ENCODE measurements at places on chromosomes 5 and 9.

DNA sequence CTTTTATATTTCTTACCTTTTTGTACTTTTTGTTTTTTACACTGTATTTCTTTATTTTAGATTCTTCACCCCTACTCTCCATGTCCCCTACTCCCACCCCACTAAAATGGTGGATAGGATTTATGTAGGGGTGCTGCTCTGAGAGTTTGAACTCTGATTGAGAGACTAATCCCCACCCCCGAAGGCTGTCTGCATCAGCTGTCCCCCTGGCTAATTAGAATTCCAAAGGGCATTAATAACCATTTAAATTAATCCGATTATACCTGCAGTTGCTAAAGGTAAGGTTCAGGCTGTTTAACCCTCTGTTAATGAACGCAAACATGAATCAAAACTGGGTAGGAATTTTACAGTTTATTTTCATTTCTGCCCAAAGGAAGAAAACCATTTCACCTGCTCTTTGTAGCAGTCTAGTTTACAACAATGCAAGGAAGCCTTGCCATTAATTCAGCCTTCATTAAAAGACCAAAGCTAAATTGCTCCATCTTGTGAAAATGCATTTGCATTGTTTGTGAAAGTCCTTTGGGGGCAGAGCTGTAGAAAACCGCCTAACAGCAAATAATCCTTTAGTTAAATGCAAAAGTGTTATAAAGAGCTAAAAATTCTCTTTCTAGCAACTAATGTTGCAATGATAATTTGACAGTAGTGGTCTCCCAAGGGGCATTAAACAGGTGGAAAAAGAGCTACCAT is 71.2 kb downstream of the ZCCHC7 start:
- no peak for DNase-seq

DNA sequence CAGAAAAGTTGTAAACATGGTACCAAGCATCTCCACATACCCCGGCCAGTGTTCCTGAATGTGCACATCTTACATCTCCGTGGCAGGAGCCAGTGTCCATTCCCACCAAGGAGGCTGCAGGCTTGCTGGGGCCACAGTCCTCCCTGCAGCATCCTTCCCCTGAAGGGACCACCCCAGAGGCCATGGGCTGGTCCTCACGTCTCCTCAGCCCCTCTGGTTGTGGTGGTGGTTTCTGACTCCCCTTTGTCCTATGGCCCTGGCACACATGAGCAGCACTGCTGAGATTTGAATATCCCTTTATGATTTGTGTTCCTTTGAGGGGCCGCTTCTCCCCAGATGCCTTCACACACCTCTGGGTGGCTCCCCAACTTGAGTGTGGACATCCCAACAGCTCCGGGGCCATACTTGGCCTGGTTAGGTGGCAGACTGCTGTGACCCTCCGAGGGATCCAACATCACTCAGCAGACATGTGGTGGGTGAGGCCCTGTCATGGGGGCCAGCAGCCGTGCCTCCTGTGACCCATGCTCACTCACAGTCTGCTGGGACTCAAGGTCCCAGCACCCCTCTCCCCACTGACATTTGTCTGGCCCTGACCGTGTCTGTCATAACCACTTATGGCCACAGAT is 14.3 kb downstream of the PHF2 start:
- no peak for DNase-seq

DNA sequence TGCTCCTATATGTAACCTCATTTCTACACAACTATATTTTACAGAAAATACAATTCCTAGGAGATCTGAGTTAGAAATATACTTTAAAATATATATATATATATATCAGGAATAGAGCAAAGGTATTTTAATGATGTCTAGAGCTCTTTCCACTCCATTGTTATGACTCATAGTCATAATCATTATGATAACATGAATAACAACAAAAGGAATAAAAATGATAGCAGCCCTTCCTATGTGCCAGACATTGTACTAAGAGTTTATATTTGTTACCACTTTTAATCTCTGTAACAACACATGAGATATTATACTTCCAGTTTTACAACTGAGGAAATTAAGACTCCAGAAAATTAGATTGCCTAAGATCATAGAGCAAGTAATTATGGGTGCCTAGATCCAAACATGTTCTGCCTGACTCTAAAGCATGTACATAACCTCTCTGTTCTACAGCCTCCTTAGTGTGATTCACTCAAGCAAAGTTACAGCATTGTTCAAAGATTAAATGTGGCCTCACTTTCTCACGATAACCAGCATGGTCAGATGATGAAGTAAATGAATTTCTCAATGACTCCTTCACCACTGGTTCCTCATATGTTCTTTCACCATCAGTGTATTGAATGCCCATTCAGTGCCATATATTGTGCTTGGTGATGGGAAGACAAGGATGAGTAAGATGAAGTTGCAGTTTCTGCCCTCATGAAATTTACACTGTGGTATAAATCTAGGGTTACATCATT is 452.1 kb downstream of the EFNA5 start:
- no peak for DNase-seq

GRCh38 chr9:21565155-21565554 is 83.0 kb upstream of the IFNE start:
- no peak for DNase-seq

GRCh38 chr5:57221049-57221568 is 47.2 kb downstream of the GPBP1 start:
- peak; percentile 83 for DNase-seq

DNA sequence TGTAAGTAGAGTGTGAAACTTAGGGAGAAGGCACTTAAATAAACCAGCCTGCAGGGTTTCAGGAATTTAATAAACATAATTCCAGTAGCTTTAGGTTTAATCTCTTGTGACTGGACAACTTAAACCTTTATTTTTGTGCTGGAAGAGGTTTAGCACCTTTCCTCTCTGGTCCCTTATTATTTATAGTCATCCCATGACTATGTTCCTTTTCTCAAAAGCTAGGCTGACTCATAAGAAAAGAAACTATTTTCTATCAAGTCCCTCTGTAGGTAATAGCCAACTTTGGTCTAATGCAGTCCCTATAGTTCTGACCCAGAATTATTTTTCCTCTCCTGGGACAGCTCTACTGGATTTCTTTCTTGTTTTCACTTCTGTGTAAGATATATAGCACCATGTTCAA is 588.9 kb downstream of the NR2F1-AS1 start:
- DNase-seq = no peak

DNA sequence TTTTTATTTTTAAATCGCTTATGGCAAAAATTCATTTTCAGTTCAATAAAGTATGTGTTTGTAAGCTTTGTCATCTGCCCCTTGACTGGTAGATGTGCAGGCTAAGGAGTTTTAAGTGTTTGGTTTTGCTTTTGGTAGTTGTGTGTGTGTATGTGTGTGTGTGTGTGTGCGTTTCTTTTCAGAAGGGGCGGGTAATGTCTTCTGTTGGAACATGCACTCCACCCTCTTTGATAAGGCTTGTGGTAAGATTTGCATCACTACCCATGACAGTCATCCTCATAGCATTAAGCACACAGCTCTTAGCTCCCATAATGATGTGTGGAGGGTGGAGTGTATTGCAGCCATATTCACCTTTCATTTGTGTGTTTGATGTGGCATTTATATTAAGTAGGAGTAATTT is 92.1 kb upstream of the FSD1L start:
- peak; percentile 7 for DNase-seq

DNA sequence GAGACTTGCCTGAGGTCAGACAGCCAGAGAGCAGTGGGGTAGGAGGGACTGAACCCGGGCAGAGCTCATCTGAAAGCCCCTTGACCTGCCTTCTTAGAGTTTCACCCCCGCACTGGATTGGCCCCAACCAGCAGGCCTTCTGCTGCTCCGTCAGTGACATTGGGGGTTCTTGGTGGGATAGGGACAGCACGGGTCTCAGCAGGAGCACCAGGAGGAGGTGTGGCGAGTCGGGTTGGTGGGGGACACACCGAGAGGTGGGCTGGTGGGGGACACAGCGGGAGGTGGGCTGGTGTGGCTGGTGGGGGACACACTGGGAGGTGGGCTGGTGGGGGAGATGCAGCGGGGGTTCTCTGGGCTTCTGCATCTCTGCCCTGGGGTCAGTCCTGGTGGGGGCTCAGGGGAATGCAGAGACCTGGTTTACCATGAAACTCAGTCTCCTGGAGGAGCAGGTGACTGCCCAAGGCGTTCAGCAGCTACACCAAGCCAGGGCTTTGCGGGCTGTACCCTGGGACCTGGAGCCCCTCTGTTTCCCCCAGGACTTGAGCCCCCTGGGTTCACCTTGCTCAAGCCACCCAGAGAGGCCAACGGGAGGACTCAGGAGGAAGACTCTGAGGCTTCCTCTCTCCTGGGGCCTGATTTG is 28.1 kb upstream of the RNU6ATAC start:
- no peak for DNase-seq

DNA sequence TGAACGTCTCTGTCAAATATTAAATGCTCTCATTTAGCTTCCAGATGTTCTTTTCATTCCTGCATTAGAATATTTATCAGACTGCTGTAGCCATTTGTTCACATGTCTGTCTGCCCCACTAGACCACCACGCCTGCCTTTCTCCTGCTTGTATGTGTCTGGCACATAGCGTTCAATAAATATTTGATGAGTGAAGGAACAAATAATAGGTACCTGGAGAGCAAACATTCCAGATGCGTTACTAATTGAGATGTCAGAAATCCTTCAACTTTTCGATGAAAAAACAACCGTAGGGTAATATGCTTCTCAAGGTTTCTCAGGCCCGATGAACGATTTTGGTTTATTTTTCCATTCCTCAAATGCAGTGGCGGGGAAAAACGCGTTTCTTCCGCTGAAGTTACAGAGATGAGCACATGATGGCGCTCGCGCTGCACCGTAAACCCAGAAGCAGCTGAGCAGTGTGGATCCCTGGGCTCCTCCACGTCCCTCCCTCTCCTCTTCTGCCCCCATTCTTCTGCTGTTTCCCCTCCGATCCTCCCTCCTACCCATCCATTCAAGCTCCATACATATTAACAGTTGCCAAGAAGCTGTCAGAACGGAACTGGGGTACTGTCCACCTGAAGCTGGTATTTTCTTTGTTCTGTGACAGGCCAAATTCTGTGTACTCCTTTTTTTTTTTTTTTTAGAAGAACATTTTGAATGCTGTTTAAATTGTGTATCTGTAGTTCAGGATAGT is 245.4 kb downstream of the MPDZ start:
- no peak for DNase-seq

- no peak for DNase-seq
Observed at GRCh38 chr5:51487952-51488351, 104.7 kb downstream of the ISL1 start.

- no peak for DNase-seq
Observed at GRCh38 chr9:4397917-4398316, 92.4 kb upstream of the SLC1A1 start.

DNA sequence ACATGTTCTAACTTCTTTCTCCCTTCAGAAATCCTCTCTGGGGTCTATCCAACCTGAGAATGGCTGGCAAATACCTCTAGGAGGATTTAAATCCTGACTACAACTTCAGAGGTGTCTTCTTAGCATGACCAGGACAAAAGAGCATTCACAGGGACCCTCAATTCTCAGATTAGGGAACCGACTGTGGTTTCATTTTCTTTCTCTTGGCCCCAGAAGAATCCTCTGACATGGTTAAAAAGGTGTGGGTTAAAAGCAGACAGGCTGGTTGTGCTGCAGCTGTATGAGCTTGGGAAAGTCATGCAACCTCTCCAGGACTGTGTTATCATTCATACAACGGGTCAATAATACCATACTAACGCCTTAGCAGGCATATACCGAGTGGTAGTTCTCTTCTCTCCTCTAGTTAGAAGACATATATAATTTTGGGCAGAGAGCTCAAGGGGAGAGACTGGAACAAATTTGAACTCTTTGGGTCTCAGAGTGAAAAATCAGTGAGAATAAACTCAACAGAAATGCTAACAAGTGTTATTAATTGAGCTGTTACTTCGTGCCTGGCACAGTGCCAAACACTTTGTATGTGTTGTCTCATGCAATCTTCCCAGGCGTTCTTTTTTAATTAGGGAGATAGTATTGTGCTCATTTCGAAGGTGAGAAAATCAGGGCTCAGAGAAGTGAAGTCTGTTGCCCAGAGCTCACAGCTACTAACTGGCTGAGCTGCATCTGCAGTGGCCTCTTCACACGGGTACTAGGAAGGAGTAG is 35.2 kb downstream of the INSYN2B start:
- no peak for DNase-seq

GRCh38 chr5:173888473-173889131 is 453 bp downstream of the CPEB4 start:
- DNase-seq = no peak

DNA sequence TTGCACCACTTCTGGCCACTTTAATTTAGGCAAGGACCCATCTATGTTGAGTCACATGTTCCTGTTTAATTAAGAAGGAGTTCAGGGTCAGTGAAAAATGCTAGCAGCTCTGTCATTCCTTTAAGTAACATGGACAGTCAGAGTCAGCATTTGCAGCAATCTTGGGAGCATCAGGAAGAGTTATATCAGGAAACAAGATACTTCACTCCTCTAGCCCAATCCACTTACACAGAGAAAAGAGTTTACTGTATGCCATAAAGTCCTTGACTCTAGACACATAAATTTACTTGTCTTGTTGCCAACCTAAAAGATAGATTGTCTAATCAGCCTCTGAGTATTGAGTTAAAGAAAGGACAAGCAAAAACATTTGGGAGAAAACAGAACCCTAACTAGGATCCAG is 266.7 kb downstream of the PJA2 start:
- DNase-seq = no peak

GRCh38 chr5:140221697-140222223 is 46.8 kb downstream of the CYSTM1 start:
- no peak for DNase-seq

- no peak for DNase-seq
Observed at GRCh38 chr5:58681943-58682342, 99.1 kb downstream of the RAB3C start.

- DNase-seq = no peak
Observed at GRCh38 chr5:140055152-140055551, 12.1 kb upstream of the NRG2 start.

- DNase-seq = no peak
Observed at GRCh38 chr5:121962347-121962670, 534 bp downstream of the SRFBP1 start.

DNA sequence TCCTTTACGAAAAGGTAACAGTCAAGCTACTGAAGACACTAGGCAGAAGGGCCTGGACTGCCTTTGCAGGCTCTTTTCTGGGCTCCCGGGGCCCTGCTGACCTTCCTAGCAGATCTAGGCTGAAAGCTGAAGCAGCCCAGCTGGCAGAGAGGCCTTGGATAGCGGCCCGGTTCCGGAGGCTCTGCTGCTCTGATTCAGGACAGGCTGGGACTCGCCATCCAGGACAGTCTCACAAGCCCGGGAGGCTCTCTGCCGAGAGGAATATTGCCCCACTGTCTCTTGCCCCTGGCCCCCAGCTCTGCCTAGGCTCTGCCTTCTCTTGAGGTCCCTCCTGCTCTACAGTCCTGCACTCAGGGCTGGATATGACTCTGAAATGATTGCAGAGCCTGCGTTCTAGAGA is 67.8 kb downstream of the PSD2 start:
- no peak for DNase-seq

DNA sequence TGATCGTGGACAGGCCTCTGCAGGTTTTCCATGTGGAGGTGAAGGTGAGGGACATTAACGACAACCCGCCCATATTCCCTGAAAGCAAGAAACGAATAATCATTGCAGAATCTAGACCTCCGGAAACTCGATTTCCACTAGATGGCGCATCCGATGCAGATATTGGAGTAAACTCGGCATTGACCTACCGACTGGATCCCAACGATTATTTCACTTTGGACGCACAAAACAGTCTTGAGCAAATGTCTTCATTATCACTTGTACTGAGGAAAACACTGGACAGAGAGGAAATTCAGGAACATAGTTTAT is 621 bp downstream of the PCDHA13 start:
- DNase-seq = no peak

GRCh38 chr5:156021866-156022265 is 305.1 kb upstream of the SGCD start:
- DNase-seq = no peak

All from CD4-positive, alpha-beta T cell treated with Interleukin-2 at 100 ng/mL for 4 hours (primary cell).